ENCODE measurements at places on chromosomes 3 and 15.

- DNase-seq: no peak
These were observed 6.8 kb upstream of the ZNF280D start for GRCh38 chr15:56739964-56740640.

DNA sequence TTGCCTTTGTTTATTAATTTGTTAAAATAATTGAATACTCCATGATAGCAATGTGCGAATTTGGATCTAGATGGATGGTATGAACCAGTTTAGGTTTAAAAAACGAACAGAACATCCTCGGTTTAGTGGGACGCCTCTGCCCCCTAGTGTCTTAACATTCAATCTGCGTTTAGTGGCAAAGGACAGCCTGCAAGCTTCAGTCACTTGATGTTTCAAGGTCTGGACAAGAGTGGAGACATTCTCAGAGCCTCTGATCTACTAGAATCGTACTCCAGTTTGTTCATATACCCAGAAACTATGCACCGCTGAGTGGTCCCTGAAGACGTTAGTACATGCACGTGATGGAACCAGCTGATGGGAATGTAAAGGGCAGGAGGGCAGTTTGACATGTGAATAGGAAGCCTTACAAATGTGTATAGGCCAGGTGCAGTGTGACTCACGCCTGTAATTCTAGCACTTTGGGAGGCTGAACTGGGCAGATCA is 17.8 kb upstream of the ATP13A4 start:
- DNase-seq: no peak

GRCh38 chr3:99833617-99834205 is 16.0 kb downstream of the CMSS1 start:
- no peak for DNase-seq

DNA sequence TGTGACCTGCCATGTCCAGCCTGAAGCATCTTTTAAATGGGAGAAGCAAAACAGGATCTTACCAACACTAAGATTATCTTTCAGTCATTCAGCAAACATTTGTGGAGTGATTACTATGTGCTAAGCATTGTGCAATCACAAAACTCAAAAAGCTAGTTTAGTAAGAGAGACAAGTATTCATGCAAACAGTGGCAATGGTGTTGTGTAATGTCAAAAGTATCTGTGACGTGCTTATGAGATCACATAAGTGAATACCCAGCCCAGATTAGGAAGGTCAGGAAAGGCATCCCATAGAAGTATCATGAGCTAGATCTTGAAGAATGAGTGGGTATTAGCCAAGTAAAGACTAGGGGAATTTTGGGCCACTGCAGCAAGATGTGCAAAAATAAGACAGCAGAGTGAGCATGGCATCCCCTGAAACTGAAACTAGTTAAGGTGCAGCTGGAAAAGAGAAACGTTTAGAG is 32.1 kb downstream of the SEC62 start:
- DNase-seq: no peak

DNA sequence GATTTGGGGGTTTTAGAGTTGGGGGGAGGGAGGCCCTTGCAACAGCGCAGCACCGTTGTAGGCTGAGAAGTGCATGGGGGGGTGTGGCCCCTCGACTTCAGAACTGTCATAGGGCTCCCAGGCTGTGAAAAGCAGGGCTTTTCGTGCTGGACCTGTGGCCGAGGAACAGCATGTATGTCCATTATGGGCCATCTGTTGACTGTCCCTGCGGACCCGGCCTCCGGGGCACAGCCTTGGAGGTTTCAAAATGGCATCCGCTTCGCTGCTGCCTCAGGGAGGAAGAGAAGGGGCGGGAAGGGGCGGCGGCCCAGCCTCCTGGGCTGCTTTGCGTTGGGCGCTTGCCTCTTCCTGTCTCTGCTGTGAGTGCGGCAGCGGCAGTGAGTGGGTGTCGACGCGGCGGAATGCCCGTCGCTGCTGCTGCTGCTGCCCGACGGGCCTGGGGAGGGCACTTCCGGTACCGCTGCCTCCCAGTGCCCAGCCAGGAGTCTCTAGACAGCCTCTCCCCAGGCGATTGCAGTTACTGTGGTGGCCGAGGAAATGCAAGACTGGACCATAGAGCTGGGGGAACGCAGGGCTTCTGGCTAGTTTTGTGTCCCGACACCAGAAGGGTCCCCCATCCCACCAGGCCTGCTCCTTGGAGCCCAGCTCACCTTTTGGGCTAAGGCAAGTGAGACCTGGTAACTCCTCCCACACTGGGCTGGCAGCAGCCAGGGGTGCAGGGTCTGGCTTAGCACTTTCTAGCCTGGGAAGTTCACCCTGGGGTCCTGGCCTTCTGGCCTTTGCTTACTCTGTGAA is 1.9 kb downstream of the GNAI2 start:
- peak; percentile 78 for DNase-seq

DNA sequence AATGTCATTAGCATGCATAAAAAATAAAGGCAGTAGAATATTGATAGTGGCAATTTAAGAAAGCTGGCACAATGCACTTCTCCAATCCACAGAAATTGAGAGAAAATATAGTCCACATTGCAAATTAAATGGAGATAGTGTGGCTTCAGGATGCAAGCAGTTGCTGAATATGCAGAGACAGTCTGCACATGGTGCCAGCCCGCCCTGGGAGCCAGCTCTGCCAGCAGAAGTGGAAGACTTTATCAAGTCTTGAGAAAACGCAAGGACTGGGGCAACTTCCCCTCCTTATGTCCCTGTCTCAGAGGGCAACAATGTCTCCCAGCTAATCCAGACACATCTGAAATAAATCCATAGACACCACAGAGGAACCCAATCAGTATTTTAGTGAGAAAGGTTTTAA is 57.2 kb downstream of the MB21D2 start:
- no peak for DNase-seq

DNA sequence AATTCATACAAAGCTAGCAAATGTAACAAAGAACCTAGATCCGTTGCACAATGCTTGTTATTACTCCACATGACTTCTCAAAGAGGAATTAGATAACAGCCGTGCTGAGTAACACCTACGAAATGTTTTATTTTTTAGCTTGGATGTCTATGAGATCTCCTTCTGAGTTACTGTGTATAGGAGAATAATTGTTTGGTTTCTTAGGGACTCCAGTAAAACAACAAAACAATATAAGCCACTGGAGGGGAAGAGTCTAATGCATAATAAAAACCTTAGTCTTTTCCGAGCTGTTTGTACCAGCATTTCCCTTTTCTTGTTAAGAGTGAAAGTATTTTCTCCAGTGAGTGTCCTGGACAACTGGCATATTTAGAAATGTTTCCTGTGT is 15.6 kb downstream of the SNAP23 start:
- no peak for DNase-seq

DNA sequence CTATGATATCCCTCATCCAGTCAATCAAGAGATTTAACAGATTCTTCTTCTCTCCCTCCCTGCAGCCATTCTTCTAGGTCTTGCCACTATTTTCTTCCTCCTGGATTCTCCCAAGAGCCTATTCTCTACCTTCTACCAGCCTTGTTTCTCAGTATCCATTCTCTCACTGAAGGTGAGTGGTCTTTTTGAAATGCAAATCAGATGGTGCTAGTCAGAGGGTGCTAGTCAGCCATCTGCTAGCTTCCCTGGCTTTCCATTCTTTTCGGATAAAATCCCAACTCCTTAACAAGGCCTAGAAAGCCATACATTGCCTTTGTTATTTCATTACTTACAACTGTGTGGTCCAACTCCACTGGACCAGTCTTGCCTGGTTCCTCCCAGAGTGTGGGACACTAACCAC is 734.3 kb upstream of the CFAP20DC start:
- no peak for DNase-seq

DNA sequence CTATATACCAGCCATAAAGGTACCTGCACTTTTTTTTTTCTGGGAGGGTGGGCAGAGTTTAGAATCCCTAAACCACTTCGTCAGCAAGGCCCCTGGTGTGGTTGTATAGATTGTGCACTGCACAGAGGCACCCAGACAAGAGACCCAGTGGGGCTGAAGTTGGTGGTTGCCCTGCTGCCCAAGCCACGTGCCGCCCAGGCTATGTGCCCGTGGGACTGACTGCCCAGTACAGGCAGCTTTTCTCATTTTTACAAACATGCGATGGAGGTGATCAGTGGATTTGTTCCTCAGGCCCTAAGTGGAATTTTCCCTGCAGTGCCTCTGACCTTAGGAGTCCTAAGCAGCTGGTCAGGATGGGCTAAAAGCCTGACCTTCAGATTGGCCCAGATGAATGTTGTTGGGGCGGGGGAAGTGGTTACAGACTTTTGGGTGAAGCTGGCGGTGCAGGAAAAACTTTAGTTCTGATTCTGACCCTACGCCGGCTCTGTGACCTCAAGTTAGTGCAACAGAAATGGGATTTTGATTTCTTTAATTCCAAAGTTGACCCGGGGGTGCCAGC is 34.9 kb upstream of the LIMD1 start:
- no peak for DNase-seq

DNA sequence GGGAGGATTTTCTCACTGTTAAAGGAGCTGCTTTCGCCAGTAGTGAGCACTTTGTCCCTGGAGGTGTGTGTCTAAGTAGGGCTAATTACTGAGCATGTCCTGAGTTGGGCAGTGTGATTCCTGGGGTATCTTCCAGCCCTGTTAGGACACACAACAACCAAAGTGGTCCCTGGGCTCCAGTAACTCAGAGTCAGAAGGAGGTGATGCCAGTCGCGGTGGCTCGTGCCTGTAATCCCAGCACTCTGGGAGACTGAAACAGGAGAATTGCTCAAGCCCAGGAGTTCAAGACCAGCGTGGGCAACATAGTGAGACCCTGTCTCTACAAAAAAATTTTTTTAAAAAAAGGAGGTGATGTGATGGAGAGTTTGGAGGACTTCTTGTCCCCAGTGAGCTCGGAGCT is 37.5 kb downstream of the PML start:
- no peak for DNase-seq

GRCh38 chr3:194482196-194482593 is 4.6 kb downstream of the ATP13A3 start:
- no peak for DNase-seq

GRCh38 chr3:156406393-156406792 is 148.5 kb downstream of the SSR3 start:
- DNase-seq: no peak

DNA sequence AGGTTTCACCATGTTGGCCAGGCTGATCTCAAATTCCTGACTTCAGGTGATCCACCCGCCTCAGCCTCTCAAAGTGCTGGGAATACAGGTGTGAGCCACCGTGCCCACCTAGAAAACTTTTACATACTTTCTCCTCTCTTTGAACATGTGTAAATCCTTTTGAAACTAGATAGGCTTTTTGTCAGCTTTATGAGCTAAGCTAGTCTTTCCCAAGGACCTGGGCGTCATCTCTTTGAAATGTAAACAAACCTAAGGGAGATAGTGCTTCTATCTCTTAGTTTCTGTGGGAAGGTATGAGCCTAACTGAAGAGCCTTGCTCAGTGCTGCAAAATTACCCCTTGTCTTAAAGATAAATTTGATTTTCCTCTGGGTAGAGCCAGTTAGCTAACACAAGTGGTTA is 4.8 kb downstream of the CX3CR1 start:
- no peak for DNase-seq

DNA sequence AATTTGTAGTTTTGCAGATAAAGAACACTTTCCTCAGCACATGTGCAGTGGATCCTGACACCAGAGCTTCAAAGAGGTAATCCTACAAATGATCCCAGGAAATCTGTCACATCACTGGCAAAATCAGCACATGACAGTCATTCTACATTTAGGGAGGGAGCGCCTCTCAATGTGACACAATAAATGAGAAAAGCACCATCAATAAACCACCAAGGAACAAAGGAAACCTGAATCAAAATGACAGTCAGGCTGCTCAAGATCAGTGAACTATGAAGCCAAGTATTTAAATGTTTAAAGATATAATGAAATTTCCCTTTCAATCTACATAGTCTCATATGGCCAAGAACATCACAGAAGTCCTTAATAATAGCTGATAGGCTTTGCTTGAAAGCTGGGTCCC is 119.5 kb downstream of the LRRN1 start:
- DNase-seq: no peak

DNA sequence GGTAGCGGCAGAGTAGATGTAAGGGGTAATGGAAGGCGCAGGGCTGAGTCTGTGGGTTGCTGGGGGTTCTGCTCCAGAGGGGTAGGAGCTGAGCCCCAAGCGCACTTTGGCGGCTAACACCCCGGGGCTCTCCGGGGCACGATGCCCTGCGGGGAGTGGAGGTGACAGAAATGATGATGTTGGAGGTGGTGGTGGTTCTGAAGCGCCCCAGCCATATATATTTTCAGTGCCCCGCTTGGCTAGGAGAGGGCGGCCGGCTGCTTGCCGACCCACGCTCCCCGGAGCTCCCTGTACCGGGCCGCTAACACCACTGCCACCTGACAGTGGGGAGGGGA is 9.7 kb downstream of the ZIC4 start:
- no peak for DNase-seq
